HuH-7.5 (cell line): ENCODE measurements at places on chromosomes 11 and 22.
A peak's percentile ranks its signal among the peaks of the same experiment; 100 is the strongest.

GRCh38 chr11:45484326-45484883 is 181.0 kb downstream of the CHST1 start:
- DNase-seq: no peak

DNA sequence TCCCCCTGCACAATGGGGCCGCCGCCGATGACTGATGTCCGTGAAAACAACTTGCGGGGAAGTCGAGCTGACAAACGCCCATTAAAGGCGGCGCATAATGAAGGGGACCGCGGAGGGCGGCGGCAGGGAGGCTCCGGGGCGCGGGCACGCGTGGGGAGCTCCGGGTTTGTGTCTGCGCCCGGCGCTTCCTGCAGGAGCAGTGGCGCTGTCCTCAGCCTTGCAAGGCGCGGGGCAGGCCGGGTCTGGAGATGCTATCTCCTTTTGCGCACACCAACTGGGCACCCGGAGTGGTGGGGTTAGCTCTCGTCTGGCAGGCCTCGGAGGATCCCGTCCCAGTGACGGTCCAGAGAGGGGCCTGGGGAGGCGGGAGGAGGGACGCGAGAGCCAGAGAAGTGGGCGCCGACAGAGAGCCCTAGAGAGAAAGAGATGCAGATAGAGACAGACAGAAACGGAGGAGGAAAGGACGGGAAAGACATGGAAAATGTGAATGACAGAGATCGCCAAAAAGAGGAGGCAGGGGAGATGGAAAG is 390 bp upstream of the FGF3 start:
- no peak for DNase-seq

- DNase-seq: no peak
Measured at GRCh38 chr22:37909766-37910165, 3.7 kb downstream of the MICALL1 start.

- DNase-seq: no peak
Measured at GRCh38 chr22:36470994-36471331, 10.5 kb downstream of the TXN2 start.

DNA sequence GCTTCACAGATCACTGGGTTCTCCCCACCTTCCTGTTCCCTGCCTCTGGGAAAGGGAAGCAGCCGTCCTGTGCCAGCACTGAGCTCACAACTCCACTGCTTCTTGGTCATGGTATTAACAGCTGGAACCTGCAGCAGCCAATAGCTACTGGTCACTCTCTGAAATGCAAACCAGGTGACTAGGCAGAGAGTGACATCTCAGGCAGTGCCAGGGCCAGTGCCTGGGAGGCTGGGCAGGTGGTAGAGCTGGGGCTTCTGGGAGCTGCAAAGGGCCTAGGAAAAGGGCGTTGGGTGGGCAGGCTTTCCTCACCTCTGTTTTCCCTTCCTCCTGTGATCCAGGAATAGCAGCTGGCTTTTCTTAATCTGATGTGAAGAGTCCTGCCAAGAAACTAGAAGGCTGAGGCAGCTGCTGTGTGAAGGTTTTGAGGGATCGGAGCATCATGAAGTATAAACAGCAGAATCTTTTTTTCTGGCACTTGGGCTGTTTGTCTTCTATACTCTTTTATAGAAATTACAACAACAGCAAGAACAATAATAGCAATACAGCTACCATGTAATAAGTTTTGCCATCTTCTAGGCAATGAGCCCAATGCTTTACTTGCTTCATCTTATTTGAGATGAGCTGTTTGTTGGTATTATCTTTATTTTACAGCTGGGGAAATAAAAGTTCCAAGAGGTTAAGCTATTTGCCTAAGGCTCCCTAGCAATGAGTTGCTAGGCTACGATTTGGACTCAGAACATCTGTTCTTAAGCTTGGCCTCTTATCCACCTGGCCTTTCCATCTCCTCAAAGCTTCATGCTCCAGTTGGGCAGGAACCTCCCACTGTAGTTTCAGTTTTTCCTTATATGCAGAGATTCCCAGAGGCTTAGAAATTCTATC is 22.0 kb upstream of the CD44 start:
- DNase-seq: no peak

- DNase-seq: no peak
Measured at GRCh38 chr11:2444821-2445745, at the start of gene KCNQ1. Gene KCNQ1 (plus strand): TSS chr11:2445008. CDS start chr11:2445099, 91 bp downstream.

DNA sequence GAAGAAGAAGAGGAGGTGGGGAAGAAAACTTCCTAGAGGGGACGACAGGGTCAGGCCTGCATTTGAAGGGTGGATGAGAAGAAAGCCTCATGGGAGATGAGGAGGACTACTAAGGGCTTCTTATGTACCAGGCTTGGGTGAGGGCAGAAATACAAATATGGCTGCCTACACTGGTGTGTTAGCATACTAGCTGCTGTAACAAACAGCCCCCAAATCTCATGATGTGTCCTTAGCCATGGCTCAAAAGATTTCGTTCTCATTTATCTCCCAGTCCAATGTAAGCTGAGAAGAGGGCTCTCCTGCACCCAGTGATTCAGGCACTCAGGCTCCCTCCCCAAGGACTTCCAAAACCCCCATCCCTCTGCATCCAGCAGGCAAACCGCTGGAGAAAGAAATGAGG is 11.6 kb upstream of the MB start:
- no peak for DNase-seq

DNA sequence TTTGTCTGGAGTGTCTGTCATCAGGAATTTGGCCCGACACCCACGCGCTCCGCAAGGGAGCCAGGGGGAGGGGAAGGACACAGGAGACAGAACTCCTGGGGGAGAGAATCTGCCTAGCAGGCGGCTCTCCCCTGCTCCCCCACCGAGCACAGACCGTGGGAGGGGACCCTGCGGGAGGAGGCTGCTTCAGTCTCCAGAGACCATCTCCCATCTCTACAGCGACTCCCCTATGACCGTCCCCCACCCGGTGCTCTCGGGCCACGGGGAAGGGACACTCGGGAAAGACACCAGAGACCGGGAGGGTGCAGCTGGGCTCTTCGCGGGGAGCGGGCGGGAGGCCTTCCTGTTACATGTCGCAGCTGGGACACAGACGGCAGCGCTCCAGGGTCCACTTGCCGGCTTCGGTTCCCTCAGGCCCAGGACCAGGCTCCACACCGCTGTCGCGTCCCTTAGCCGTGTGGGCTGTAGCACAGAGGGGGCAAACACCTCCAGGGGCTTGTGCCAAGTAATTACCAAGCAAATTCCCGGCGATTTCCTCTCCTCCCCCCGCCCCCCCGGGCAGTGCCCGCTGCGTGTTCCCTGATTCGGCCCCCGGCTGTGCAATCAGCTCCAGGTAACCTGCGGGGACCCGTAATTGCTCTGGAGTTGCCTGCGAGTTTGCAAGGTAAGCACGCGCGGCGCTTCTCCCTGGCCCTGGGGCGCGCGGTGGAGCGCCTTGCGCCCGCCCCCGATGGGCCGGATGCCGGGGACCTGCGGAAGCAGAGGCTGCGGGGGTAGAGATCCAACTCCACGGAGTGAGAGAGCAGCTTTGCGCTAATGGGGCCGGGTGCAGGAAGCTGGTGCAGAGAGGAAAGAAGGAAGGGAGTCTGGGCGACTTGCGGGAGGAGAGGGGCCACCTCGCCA is 155.1 kb upstream of the CADM1 start:
- no peak for DNase-seq

DNA sequence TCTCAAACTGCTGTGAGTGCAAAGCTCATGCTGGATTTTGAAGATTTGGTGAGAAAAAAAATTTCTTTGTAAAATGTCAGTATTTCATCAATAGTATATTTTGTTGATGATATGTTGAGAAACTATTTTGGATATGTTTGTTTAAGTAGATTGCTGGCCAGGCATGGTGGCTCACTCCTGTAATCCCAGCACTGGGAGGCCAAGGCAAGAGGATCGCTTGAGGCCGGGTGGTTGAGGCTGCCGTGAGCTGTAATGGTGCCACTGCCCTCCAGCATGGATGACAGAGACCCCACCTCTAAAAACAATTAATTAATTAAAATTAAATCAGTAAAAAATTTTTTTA is 6.9 kb upstream of the IFITM3 start:
- no peak for DNase-seq

GRCh38 chr11:8773916-8774539 is 91.4 kb downstream of the RPL27A start:
- no peak for DNase-seq

DNA sequence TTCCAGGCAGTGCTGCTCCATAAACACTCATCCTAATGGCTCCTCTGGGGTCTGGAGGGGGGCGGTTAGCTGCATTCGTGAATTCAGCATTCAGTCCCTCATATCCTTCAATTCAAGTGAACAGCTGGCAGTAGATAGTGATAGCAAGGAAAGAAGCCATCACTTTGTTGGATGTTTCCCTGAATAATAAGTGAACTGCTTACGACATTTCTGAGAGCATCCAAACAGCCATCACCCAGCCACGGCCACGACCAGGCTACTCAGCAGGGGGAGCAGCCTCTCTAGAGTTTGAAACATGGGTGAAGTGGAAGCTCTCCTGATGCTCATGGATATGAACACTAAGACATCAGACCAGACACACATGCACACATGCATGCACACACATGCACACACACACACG is 163.6 kb downstream of the NTM start:
- DNase-seq: no peak

DNA sequence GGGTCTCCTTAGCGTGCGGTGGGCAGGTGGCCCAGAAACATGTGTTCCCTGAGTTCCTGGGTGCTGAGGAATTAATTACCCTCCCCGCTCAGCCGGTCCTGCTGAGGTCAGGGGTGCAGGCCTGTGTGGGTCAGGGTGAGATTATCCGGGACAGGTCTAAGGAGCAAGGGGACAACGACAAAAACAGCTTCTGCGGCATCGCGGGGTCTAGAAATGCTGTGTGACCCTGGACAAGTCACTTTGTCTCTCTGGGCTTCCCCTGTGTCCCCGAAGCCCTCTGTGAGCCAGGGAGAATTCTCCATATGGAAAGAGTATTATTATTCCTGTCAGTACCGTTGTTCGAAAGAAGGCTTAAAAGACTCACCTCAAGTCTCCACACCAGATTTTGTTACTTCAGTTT is 186.1 kb downstream of the MN1 start:
- DNase-seq: no peak

GRCh38 chr11:74932169-74932568 is 16.7 kb downstream of the XRRA1 start:
- no peak for DNase-seq

DNA sequence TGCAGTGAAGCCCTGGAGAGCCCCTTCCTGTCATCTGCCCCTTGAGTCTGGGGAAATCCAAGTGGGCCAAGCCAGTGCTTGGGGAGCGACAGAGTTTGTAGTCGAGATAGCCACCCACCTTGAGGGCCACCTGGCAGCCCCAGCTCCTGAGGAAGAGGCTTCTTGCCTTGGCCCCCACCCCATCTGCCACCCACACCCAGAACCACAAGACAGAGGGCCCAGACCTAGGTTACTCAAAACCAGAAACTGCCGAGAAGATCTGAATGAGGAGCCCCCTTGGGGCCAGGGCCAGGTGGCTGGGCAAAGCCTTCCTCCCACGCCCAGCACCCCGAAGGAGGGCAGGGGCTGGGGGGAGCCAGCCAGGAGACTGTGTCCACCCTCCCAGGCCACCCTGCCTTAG is 18.8 kb upstream of the PRR5 start:
- DNase-seq: no peak

GRCh38 chr11:71433648-71434450 is 14.3 kb downstream of the DHCR7 start:
- peak; percentile 81 for DNase-seq

DNA sequence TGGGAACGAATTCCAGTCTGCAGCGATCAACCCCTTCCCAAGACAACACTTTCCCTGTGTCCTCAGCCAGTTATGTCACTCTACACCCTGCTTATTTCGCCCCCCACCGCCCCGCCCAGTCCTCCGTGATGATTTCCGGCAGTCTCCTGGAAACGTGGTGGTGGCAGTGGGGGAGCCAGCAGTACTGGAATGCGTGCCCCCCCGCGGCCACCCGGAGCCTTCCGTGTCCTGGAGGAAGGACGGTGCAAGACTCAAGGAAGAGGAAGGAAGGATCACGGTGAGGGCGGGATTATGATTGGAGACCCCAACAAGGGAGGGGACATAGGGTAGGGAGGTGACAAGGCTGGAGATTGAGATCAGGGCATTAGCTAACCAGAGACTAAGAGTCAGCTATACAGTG is 4.1 kb downstream of the ROBO3 start:
- no peak for DNase-seq

DNA sequence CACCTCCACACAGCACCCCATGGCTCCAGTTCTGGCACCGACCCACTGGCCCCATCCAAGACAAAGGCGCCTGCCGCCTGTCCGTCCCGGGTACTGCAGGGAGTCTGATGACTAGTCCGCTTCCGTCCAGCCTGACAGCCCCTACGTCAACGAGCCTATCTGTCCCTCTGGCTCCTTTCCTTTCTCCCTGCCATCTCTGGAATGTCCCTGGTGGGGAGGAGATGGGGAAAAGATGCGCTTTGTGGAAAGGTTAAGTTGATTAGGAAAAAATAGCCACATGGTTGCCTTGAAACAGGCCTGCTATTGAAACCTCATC is 10.4 kb downstream of the PDGFB start:
- DNase-seq: no peak

DNA sequence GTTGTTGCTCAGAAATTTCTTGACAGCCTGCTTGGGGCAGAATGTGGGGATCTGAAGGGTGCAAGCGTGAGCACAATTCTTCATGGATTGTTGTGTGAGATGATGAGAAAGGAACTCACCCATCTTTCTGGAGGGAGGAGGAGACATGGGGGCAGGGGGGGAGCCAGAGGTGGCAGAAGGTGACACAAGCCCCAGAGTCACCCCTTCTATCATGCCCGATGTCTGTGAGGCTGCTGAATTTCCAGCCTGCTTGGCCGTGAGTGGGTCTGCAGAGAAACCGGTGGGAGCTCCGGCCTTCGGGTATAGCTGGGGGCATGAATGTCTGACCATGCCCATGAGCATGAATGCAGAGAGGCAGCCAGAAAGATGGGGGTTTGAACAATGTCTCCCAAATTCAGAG is 870.7 kb downstream of the TBC1D22A start:
- no peak for DNase-seq

GRCh38 chr11:68002938-68003845 is 705 bp downstream of the UNC93B1 start:
- DNase-seq: peak; percentile 89

- DNase-seq: no peak
Measured at GRCh38 chr11:65470433-65471049, 28.3 kb upstream of the MALAT1 start.

DNA sequence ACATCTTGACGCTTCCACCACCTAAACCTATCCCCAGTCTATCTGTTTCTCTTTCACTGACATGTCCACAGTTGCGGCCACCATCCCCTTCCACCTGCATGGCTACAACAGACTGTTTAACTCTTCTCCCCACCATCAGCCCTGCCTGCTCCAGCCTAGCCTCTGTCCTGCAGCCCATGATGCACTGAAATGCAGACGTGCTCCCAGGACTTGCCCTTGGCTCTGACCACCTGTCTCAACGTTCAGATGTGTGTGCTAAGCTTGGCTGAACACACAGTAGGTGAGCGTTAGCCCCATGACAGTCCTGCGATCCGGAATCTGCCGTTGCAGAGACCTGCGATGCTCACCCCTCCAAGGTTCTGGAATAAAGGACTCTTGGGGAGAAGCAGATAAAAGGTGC is 22.7 kb downstream of the CBX7 start:
- DNase-seq: no peak
